Fibroblast of skin of back (primary cell): ENCODE measurements at places on chromosomes 3 and 15.

GRCh38 chr3:173839859-173840258, 442.3 kb downstream of the NLGN1 start:
- no peak for DNase-seq

DNA sequence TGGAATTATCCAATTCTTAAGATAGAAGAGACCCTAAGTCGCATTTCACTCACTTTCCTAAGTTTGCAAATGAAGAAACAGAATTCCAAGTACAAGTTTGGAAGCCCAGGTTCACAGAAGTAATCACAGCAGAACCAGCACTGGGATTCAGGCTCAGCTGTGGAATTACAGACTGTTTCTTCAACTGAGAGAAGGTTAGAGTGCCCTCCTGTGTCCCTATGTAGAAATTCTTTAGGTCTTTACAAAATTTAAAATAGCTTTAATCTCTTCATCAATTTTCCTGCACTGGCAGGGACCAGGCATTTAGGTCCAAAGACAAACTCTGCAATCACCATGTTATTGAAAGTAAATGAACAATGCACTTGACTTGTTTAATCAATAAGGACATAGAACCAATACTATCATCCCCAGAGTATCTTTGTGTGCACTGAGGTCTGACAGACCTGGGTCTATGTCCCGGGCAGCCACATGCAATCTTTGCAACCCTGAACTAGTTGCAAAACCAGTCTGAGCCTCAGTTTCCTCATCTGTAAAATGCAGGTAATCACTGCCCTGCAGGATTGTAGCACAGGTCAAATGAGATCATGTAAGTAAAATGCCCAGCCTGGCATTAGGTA, 96.3 kb upstream of the ZBED2 start:
- DNase-seq, result peak; percentile 67

- DNase-seq, result peak; percentile 1
These were observed 902 bp upstream of the ZCWPW2 start for GRCh38 chr3:28347374-28348264.

DNA sequence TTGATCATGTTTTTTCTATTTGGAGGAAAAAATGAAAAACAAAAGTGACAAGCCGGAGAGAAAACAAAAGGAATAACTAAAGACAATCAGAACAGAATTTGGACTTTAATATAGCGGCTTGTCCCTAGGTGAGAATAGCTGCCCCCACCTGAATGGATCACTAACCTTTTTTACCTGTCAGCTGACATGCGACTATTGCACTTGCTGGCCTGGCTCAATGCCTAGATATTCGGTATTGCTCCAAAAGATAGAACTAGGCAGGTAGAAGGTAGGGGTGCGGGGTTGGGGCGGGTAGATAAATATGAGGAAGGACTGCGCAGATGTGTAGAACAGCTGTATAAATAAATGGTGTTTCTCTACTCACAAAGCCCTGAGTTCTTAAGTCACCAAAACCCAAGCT, 650 bp upstream of the MORC1 start:
- DNase-seq, result no peak

DNA sequence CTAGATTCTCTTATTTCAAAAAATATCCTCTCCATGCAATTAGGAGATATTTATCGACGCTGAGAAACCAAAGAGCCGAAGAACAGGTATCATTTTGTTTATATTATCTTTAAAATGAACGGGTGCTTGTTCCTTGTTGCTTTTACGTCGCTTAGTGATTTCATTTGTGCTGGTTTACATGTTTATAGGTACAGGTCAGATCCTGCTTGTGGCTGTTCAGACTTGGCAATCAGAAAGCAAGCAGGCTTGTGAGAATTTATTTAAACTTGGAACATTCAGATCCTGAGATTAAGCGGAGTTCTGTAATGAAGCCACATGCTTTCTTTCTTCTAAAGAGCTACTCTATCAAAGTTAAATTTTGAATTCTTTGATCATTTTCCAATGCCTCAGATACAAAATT, 43.0 kb upstream of the ATP2C1 start:
- no peak for DNase-seq

DNA sequence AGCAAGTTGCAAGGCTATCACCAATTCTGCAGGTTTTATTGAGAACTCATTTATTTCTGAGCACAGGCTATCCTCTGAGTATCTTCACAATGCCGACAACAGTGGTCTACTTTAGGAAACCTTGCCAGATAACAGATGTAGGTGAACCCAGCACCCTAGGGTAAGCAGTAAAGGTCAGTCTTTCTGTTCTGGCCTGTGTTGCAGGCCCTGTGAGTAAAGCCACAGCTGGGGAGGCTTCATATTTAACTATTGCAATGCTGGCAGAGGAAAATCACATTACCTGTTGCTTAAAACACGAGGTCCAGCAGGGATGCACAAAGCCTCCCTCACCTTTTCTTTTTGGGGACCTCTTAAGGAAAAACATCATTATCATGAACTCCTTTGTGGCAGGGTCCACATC, 55.5 kb downstream of the WHAMM start:
- DNase-seq, result no peak

- no peak for DNase-seq
These were observed 43.2 kb downstream of the KLHL25 start for GRCh38 chr15:85751291-85752123.

DNA sequence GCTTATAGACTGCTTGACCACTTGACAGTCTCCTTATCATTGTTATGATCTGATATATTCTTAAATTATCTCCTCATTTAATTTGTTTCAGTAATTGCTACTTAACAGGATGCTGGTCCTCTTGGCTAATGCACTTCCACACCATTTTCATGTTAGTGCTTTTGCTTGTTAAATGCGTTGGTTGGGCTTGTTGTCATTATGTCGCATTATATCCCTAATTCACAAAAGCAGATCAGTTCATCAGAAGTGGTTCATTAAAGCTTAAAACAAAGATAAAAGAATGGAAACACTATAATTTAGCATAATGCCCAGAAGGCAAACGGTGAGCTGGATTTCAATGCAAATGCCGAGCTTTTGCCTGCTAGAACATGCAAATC, 17.1 kb upstream of the EHHADH start:
- no peak for DNase-seq

GRCh38 chr15:45486317-45486716, 36.2 kb downstream of the SLC30A4 start:
- no peak for DNase-seq

DNA sequence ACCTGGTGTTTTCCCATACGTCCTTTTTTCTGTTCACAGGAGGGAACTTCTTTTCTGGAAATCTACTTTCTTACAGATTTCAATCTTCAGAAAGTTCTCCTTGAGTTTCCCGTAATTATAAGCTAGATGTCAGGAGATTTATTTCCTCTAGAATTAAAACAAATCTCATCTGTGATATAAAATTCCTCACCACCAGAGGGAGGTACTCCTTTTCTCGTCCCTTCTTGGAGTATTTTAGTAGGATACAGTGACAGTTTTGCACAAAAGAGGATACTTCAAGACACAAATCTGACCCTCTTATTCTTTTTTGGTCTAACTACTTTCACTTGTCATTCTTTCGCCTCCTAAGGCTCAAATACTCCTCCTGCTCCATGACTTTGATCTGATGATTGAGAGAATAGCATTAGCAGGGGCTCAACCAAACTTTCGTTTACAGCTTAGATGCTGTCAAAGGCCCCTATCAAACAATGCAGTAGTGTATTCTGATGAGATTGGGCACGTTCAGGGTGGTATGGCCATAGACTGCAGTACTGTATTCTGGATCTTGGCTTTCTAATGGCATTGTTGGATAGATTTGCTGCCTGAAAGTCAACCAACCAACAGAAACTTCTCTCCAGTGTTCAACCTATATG, 38.0 kb downstream of the TMEM41A start:
- peak; percentile 4 for DNase-seq

- no peak for DNase-seq
These were observed 156.9 kb downstream of the FBLN2 start for GRCh38 chr3:13705702-13706280.

GRCh38 chr15:31499236-31499952, 172.8 kb downstream of the KLF13 start:
- DNase-seq, result no peak

- DNase-seq, result no peak
These were observed 8.5 kb downstream of the RPS17 start for GRCh38 chr15:82531496-82532382.

DNA sequence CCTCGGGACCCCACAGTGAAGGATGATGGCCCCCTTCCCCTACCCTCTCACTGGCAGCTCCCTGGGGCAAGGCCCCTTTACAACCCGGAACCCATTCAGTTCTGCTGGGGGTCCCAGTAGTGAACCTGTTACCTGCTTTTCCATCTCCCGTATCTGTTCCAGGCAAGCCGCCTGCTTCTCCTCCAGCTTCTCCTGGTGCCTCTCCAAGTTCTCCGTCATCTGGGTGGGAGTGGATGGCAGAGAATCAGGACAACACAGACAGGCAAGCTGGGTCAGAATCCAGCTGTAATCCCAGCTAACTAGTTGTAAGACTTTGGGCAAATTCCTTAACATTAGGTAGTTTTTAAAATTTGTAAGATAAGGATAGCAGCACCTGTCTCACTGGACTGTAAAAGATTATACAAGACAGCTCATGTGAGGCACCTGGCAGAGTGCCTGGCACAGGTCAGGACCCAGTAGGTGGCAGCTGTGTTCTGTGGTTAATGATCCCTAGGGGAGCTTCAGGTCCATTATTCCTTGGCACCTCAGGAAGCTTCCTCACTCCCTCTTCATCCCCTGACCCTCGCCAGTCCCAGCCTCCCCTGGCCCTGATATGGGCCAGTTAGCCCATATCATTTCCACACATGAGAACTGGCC, 6.4 kb upstream of the ANKRD63 start:
- DNase-seq, result no peak

DNA sequence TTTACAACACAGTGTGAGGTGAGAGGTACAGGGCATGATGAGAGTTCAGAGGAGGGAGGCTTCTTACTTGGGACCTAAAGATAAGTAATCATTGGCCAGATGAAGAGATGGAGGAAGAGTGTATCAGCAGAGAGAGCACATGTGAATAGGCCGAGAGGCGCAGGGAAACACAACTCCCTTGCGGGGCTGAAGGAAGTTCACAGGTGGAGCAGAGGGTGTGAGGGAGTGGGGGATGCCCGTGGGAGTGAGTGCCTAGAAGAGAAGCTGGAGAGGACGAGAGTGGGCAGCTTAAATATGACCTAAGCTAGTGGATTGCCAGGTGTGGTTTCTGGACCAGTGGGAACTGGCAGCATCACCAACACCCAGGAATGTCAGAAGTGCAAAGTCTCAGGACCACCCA, 98.2 kb upstream of the TBC1D5 start:
- DNase-seq, result no peak

GRCh38 chr3:168070919-168071318, 24.8 kb downstream of the GOLIM4 start:
- DNase-seq, result no peak

GRCh38 chr3:120049881-120050539, 44.2 kb downstream of the GSK3B start:
- no peak for DNase-seq
